DND-41 (cell line): ENCODE measurements at places on chromosomes 12 and 14.

DNA sequence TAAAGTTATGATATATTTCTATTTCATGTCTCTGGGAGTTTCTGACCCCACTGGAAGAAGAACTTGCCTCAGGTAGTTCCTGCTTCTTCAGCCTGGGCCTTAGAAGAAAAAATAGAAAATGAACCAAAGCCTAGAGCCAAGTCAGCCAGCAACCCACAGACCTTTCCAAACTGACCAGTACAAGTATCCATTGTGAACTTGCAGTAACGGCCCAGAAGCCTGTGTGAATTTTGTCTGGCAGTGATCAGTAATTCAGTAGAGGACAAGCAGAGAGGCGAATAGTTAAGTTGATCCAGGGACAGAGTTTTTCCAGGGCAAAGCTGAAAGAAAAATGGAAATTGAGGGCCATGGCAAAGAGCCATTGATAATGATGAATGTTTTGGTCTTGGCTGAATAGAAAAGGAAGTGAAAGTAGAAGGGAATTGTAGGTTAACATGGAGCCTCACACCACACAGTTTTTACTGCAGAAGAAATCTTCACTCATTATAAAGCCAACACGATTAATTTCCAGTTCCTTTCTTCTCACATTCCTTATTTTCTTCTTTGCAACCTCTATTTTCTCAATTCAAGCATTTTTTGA, 311.8 kb downstream of the BTG1 start:
- no peak overlapping the region for H3K4me3 ChIP-seq
- H3K4me1 ChIP-seq: no peaks in the 10 kb centered on the region
- H3K36me3 ChIP-seq: no peaks in the 10 kb centered on the region
- no peaks in the 10 kb centered on the region for H3K27me3 ChIP-seq

- no peak overlapping the region for H3K27ac ChIP-seq
- H3K27me3 ChIP-seq: peaks cover 2% of the 10 kb centered on the region
- H3K36me3 ChIP-seq: no peaks in the 10 kb centered on the region
- no peak for DNase-seq
Measured at GRCh38 chr14:23047751-23048693, 6.0 kb downstream of the PSMB11 start.

DNA sequence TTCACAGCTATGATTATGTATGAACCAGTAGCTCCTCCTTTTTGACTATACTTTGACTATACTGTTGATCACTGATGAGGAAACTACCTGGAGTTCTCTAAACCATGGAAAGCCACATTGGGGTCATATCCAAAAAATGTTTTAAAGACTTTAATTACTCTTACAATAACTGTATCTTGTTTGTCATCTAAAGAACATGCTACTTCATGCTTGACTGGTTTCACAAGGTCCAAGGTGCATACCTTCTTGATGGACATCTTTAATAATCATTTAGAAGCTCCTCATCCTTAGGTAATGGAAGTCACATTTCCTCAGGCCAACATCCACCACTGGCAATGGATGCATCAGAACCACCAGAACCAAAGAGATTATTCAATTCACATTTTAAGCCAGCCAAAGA, 29.9 kb downstream of the WASHC3 start:
- no peak for DNase-seq
- peaks cover 16% of the 10 kb centered on the region; the same call in 1 of the 2 replicates for H3K36me3 ChIP-seq
- H3K27me3 ChIP-seq: no peaks in the 10 kb centered on the region
- no peak overlapping the region for H3K27ac ChIP-seq
- H3K4me1 ChIP-seq: no peaks in the 10 kb centered on the region
- H3K4me3 ChIP-seq: no peak overlapping the region

GRCh38 chr14:99971941-99972747, 93.1 kb upstream of the EVL start:
- peak overlapping the region; percentile 83 for H3K4me3 ChIP-seq
- H3K4me1 ChIP-seq: peaks cover 39% of the 10 kb centered on the region
- peaks cover 4% of the 10 kb centered on the region for H3K27me3 ChIP-seq

DNA sequence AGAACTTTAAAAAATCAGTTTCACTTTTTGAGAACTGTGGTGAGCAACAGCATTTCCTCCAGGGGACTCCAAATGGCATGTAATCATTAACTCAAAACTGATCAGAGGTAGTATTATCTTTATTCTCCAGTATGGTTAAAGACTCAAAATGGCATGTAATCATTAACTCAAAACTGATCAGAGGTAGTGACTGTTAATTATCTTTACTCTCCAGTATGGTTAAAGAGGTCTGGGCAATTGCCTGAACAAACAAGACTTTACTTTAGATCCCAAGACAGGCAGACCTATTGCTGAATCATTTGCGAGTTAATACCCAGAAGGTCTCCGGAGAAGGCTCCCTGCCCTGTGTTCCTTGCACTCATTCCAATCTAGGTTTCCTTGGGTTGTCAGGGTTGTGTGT, 6.6 kb upstream of the ACADS start:
- H3K4me1 ChIP-seq: no peaks in the 10 kb centered on the region; the same call in 1 of the 2 replicates
- H3K27ac ChIP-seq: no peak overlapping the region
- H3K36me3 ChIP-seq: peaks cover 83% of the 10 kb centered on the region
- no peaks in the 10 kb centered on the region for H3K27me3 ChIP-seq
- no peak for DNase-seq

- H3K4me3 ChIP-seq: no peak overlapping the region
- no peaks in the 10 kb centered on the region for H3K36me3 ChIP-seq
- H3K27me3 ChIP-seq: no peaks in the 10 kb centered on the region
Measured at GRCh38 chr12:15522574-15523187, 200.4 kb downstream of the PTPRO start.

- no peaks in the 10 kb centered on the region for H3K4me1 ChIP-seq
- H3K4me3 ChIP-seq: no peak overlapping the region
- no peaks in the 10 kb centered on the region for H3K27me3 ChIP-seq
- H3K36me3 ChIP-seq: no peaks in the 10 kb centered on the region
- DNase-seq: no peak
- H3K27ac ChIP-seq: no peak overlapping the region
Measured at GRCh38 chr14:52108823-52109222, 40.0 kb upstream of the NID2 start.

DNA sequence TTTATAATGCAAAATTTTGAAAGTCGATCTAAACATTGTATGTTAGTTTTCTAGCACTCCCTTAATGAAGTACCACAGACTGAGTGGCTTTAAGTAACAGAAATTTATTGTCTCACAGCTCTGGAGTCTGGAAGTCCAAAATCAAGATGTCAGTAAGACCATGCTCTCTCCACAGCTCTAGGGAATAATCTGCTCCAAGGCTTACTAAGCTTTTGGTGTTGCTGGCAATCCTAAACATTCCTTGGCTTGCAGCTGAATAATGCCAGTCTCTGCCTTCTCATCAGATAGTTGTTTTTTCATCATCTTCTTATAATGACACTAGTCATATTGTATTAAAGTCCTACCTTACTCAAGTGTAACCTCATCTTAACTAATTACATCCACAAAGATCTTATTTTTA, 102.2 kb downstream of the RASSF9 start:
- H3K4me3 ChIP-seq: no peak overlapping the region
- no peak for DNase-seq
- H3K27me3 ChIP-seq: no peaks in the 10 kb centered on the region

- H3K27ac ChIP-seq: no peak overlapping the region
- no peak overlapping the region for H3K4me3 ChIP-seq
- H3K27me3 ChIP-seq: no peaks in the 10 kb centered on the region
- no peak for DNase-seq
Measured at GRCh38 chr12:32918890-32919801, 22.6 kb upstream of the PKP2 start.

DNA sequence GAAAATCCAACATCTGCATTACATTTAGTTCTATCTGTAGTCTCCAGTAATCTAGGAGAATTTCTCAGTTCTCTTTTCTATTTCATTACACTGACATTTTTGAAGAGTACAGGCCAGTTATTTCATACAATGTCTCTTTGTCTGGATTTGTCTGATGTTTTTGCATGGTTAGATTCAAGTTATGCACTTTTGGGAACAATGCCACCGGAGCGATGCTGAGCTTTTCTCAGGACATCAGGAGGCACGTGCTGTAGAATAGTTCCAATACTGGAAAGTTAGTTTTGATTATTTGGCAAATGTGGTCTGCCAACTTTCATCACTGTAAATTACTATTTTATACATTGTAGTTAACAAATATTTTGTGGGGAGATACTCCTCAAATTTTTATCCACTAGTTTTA, 43.1 kb downstream of the ALDH1L2 start:
- H3K4me3 ChIP-seq: no peak overlapping the region
- no peak overlapping the region for H3K27ac ChIP-seq
- no peak for DNase-seq
- H3K4me1 ChIP-seq: peaks cover 4% of the 10 kb centered on the region; the same call in 1 of the 2 replicates
- no peaks in the 10 kb centered on the region for H3K27me3 ChIP-seq
- H3K36me3 ChIP-seq: no peaks in the 10 kb centered on the region

GRCh38 chr12:29591140-29592020, 93.9 kb upstream of the OVCH1 start:
- H3K36me3 ChIP-seq: no peaks in the 10 kb centered on the region
- DNase-seq: no peak
- H3K4me1 ChIP-seq: no peaks in the 10 kb centered on the region

DNA sequence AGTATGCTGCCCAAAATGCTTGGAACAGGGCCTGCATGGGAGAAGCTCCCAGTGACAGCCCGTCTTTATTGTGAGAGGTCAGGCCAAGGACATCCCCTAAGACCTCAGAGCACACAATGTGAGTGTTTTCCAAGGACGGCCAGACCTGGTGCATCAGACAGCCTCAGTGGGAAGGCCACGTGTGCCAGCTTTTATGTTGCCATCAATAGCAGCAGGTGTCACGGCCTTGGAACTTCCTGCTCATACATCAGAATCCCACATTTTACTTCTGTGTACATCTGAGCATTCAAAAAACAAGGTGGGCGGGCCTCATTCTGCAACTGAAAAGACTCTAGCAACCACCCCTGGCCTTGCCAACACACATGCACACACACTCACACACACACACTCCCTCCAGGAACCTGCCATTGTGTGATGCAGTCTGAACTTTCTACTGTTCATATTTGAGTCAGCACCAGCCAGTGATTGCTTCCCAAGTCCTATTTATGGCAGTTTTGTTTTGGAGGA, 753.1 kb upstream of the TBX3 start:
- H3K27me3 ChIP-seq: peaks cover 3% of the 10 kb centered on the region
- H3K27ac ChIP-seq: no peak overlapping the region
- no peak overlapping the region for H3K4me3 ChIP-seq
- no peaks in the 10 kb centered on the region for H3K4me1 ChIP-seq
- no peaks in the 10 kb centered on the region for H3K36me3 ChIP-seq

- H3K27ac ChIP-seq: no peak overlapping the region
- no peaks in the 10 kb centered on the region for H3K36me3 ChIP-seq
- H3K27me3 ChIP-seq: peaks cover 4% of the 10 kb centered on the region
- H3K4me1 ChIP-seq: no peaks in the 10 kb centered on the region
- H3K4me3 ChIP-seq: no peak overlapping the region
Measured at GRCh38 chr12:31018106-31018789, 55.4 kb upstream of the DDX11 start.

DNA sequence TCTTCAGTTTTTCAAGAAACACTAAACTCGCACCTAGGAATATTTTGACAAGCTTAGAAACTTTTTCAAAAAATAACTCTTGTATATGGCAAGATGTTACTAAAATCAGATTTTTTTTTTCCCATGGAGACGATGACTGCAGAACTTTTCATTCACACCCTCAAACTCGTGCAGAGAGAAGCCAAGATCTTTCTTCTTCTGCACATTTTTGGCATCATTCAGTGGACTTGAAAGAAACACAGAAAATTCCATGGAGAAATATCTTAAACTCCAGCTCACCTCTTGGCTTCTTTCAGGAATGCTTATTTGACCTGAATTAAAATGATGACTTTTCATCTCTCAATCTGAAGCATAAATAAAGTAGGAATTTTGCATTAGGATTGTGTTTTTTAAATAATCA, 919.4 kb downstream of the NRXN3 start:
- no peaks in the 10 kb centered on the region for H3K27me3 ChIP-seq
- H3K36me3 ChIP-seq: no peaks in the 10 kb centered on the region
- H3K4me1 ChIP-seq: no peaks in the 10 kb centered on the region
- DNase-seq: no peak
- H3K4me3 ChIP-seq: no peak overlapping the region

GRCh38 chr12:58026897-58027891, 85.8 kb downstream of the ATP23 start:
- no peak overlapping the region for H3K4me3 ChIP-seq
- DNase-seq: no peak
- H3K27me3 ChIP-seq: peaks cover 8% of the 10 kb centered on the region
- no peaks in the 10 kb centered on the region for H3K36me3 ChIP-seq
- no peak overlapping the region for H3K27ac ChIP-seq

- peaks cover 15% of the 10 kb centered on the region for H3K27me3 ChIP-seq
- no peak overlapping the region for H3K4me3 ChIP-seq
- DNase-seq: no peak
- H3K27ac ChIP-seq: no peak overlapping the region
- no peaks in the 10 kb centered on the region for H3K36me3 ChIP-seq
Measured at GRCh38 chr14:54501480-54501879, 8.2 kb upstream of the CGRRF1 start.

- H3K4me1 ChIP-seq: peaks cover 18% of the 10 kb centered on the region
- no peak overlapping the region for H3K4me3 ChIP-seq
- no peak overlapping the region for H3K27ac ChIP-seq
Measured at GRCh38 chr12:126588586-126589249, 1523.5 kb downstream of the AACS start.

GRCh38 chr14:25108291-25108690, 58.3 kb upstream of the STXBP6 start:
- H3K27me3 ChIP-seq: no peaks in the 10 kb centered on the region
- H3K27ac ChIP-seq: no peak overlapping the region
- no peaks in the 10 kb centered on the region for H3K4me1 ChIP-seq
- DNase-seq: no peak
- H3K4me3 ChIP-seq: no peak overlapping the region

DNA sequence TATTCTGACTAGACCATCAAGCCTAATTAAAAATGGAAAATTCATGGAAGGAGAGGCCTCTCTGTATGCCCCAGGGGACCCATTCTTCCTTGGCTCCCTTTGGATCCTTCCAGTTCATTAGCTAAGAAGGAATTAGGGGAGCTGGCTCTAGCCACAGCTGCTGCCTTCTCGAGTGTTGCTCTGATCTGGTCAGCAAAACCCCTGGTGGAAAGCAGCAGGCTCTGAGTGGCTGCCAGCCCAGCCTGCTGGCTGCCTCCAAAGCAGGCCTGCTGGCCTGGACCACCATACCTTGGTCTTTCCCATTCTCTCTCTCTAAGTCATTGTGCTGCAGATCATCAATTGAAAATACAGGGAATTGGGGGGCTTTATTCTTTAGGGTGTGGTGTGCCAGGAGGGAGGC, 29.0 kb upstream of the AKAP6 start:
- no peak for DNase-seq
- no peaks in the 10 kb centered on the region for H3K4me1 ChIP-seq
- no peak overlapping the region for H3K27ac ChIP-seq
- no peaks in the 10 kb centered on the region for H3K36me3 ChIP-seq

- H3K27me3 ChIP-seq: no peaks in the 10 kb centered on the region
- H3K4me1 ChIP-seq: no peaks in the 10 kb centered on the region
- H3K36me3 ChIP-seq: no peaks in the 10 kb centered on the region
Measured at GRCh38 chr14:59406454-59407245, 58.5 kb downstream of the GPR135 start.

DNA sequence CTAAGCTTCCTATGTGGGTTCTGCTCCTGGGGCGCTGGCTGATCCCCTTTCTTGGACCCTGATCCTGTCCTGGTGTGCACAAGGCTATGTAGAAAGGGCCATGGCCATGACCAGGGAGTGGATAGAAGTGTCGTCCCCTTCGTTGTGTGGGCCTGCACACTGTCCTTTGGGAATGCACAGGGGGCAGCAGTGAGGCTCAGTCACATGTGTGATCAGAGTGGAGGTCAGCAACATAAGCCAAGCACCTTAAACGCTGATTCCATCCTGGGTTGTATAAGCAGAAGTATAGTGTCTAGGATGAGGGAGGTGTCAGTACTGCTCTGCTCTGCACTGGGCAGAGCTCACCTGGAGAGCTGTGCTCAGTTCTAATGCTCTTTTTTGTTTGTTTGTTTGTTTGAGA, 48.4 kb downstream of the ESRRB start:
- H3K4me3 ChIP-seq: no peak overlapping the region
- peaks cover 9% of the 10 kb centered on the region for H3K27me3 ChIP-seq
- DNase-seq: no peak
- no peak overlapping the region for H3K27ac ChIP-seq
- H3K36me3 ChIP-seq: no peaks in the 10 kb centered on the region
